ENCODE measurements at places on chromosomes 7 and 10. TPM values are rescaled to one million over a fixed set of nuclear protein-coding genes. Genes with fewer than 3 reads are reported as not detected.

DNA sequence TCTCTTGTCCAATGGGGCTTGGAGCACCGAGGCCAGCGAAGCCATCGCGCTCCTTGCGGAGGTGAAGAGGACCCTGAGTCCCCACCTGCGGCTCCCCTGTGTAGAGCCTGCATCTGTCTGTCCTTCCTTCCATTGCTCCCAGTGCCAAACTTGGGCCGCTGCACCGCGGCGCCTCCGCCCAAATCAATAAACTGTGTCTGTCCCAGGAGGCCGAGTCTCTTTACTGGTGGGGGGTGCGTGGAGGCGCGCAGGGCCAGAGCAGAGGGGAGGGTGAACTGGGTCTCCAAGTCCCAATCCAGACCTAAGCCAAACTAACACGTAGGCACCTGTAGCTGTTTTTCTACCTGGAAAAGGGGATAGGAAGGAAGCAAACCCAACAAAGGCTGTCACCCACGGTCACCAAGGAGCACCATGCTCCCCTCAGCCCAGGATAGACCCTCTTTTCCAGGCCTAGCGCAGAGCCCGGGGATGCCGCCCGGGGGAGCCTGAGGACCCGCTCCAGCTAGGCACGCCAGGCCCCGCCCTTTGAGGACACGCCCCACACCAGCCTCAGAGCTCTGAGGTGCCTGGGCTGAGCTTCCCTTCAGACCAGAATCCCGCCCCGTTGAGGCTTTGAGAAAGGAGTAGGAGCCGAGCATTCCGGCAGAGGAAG lies 1.2 kb upstream of the CHAT start:
- DNase-seq, result no peak

- no peak for DNase-seq
These were observed 363.9 kb downstream of the MALRD1 start for GRCh38 chr10:19412531-19412930.

DNA sequence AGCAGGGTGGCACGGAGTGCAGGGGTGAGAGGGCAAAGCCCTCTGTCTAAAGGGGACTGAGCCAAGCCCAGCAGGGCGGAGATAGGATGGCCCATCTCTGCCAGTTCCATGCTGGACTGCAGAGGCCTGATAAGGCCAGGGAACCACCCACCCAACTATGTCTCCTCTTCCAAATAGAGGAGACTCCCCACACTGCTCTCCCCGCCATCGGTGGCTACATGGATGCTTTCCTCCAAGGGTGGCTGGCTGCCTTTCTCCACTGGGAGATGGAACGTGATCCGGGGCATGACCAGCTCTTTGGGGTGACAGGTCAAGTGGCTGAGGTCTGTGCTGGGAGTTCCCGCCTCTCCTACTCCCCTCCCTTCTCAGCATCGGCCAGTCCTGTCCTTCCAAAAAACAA lies 58.1 kb upstream of the MXI1 start:
- no peak for DNase-seq

ASB15 gene
- total RNA-seq, result not detected

DNA sequence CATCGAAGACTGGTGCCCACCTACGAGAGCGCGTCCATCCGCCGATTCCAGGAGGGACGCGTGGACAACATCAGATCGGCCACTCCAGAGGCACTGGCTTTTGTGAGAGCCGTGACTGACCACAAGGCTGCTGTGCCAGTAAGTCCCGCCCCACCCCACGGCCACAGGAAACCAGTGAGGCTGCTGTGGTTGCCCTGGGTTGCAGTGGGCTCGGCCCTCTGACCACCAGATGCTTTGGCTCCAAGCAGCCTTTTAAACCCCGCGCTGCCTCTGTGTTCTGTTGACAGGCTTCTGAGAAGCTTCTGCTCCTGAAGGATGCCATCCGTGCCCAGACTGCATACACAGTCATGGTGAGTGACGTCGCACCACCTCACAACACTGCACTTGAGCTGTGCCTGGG lies 24.4 kb upstream of the C10orf53 start:
- no peak for DNase-seq

BAMBI gene
- total RNA-seq, result 6.4 TPM

PHKG1 gene
- total RNA-seq, result not detected
